Right lobe of liver (tissue), 6 donors: ENCODE measurements at places on chromosomes 3 and 15. TPM values are rescaled to one million over a fixed set of nuclear protein-coding genes. Genes with fewer than 3 reads are reported as not detected.

GRCh38 chr15:93476491-93477177 lies 387.6 kb upstream of the RGMA start:
- no peak for DNase-seq

DNA sequence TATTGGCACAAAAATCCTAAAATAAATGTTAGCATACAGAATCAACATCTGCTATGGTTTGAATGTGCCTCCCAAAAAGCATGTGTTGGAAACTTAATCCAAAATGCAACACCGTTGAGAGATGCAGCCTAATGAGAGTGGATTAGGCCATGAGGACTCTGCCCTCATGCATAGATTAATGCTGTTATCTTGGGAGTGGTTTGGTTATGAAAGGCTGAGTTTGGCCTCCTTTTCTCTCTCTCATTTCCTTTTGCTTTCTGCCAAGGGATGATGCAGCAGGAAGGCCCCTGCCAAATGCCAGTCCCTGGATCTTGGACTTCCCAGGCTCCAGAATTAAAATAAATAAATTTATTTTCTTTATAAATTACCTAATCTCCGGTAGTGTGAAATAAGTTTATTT lies 49.4 kb downstream of the SYNM start:
- peak; percentile 34 for DNase-seq

GRCh38 chr15:34275154-34275553 lies 50.3 kb downstream of the EMC4 start:
- DNase-seq, result no peak

DNA sequence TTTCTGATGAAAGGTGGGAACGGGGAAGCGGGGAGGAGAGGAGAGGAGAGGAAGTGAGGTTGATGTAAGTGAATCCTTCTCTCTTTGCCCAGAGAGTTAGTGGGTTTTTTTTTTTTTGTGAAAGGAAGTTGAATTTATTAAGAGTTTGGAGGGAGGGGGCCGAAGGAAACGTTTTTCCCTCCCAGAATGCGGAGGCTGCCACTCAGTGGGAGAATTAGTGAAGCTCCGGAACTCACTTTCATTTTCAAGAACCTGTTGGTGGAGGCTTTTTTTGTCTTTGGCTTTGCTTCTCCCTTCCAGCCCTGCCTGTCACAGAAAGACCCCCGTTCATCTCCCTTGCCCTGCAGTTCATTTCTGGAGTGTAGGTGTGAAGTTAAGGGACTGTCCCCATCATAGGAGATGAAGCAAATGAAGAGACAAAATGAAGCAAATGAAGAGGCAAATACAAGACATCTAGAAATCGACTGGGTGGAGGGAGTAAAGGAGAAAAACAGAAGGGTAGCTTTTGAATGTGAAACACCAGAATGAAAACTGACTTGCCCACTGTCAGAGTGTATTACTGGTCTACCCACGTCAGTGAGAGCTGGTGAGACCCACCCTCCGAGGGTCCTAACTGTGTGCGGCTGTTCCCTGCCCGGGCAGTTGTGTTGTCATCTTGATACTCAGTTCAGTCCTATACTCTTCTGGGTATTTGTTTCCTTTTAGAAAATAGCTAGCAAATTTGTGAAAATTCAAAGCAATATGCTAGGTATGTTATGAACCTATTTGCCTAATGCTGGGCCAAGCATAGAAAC lies 91.5 kb downstream of the ITPR1 start:
- no peak for DNase-seq

Gene IQGAP1
- 25.1 TPM for total RNA-seq

DNA sequence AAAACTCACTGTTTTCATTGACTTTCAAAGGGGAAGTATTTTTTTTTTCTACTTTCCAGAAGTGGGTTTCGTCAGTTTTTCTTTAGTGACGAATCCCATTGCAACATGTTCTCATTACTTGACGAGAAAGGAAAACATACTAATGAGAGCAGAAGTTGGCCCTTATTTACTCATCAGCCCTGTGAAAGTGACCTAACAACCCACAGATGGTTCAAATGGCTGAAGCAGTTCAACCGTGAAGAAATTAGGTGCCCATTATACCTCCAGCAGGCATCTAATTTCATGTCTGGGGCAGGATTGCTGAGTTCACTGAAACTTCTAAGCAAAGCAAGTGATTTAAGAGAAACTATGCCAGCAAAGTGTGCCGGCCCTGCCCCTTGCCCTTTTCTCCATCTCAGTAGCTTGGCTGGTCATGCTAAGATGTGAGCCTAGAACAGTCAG lies 9.0 kb downstream of the AQP9 start:
- DNase-seq, result no peak

- no peak for DNase-seq
These were observed 178.8 kb downstream of the NSMCE3 start for GRCh38 chr15:29090617-29091466.

DNA sequence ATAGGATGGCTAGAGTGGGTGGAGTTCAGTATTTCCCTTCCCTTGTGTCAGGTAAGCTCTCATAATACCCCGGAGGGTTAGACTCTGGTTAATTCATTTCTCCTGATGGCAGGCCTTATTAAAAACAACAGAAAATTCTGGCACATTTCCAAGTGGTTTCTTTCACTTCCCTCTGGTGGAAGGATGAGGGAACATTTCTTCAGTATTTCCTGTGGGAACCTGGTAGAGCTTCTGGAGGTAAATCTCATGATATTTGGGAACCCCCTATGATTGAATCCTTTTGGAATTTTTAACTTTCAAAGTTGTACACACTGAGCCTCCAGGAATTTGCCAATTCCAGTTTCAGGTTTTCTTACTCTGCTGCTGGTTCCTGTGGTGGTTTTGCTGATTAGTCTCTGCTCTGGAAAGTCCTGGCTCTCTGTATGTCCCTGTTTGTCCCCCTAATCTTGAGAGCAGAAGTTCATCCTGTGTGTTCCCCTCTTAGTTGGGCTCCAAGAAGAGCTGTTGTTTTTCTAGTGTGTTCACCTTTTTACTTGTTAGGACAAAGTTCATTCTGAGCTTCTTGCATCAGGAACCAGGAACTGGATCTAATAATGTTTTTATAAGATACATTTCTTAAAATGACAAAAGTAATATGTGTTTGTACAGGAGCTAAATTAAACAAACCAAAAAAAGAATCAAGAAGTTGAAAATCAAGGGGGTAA lies 12.1 kb downstream of the CHRNA7 start:
- DNase-seq, result no peak

DNA sequence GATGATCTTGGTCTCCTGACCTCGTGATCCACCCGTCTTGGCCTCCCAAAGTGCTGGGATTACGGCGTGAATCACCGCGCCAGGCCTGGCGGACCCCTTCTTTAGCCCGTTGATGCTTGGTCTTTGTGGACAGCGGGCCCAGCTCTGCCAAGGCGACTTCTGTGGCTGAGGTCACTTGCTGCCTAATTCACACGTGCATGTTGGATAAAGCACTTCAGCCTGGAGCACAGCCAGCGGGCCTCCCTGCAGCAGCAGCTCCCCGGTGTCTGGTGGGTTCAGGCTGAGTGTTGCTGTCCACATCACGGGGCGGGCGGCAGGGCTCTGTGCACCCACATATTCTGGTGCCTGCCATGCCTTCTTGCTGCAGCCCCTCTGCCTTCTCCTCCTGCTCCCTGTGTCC lies 88.4 kb downstream of the DGKG start:
- no peak for DNase-seq

DNA sequence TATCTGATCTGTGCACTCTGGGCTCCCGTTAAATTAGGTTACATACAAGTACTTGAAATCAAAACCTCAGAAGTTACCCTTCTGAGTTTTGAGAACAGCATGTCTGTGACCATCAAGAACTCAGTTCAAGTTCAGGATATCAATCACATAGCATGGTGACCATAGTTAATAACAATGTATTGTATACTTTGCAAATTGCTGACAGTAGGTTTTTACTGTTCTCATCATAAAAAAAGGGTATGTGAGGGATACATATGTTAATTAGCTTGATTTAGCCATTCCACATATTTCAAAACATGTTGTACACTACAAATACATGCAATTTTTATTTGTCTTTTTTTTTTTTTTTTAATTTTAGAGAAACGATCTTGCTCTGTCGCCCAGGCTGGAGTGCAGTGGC lies 25.5 kb downstream of the TMEM40 start:
- no peak for DNase-seq

- DNase-seq, result no peak
These were observed 10.5 kb upstream of the CCK start for GRCh38 chr3:42276141-42277132.

GRCh38 chr3:148173851-148174250 lies 523.9 kb upstream of the AGTR1 start:
- DNase-seq, result no peak

DNA sequence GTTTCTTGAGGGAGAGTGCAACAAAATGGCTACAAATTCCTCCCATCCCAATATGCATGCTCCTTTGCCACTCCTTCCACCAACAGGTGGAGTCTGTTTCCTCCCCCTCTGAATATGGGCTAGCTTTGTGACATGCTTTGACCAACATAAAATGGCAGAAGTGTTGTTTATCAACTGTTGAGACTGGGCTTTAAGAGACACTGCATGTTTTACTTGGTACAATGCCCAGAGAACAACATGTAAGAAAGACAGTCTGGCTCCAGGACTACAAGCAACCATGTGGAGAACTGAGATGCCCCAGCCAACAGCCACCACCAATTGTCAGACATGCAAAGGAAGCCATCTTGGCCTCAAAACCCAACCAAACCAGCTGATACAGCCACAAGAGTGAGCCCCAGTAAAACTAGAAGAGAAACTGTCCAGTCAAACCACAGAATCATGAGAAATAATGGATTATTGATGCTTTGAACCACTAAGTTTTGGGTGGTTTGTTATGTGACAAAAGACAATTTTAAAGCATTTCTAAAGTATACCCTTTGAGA lies 40.5 kb downstream of the NUDT16 start:
- DNase-seq, result no peak

Gene SMCO1
- not detected for total RNA-seq

GRCh38 chr3:184339001-184339400 lies 1.6 kb downstream of the FAM131A start:
- DNase-seq, result no peak

DNA sequence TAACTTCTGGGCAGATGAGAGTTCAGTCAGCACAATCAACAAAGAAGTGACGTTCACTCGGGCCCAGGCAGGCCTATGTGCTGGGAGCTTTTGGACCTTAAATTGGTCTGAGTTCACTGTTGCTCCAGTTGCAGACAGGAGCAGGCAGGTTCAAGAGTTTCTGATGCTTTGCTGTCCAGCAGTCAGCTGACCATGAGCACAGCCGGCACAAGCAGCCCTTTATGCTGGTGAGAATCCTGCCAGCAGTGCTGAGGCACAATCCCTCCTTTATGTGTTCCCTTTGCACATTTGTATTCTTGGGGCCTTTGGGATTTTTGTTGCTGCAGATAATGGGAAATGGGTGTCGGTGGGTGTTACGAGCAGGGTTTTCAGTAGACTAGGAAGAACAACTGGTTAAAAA lies 81.2 kb upstream of the GOLGA8J start:
- no peak for DNase-seq

Gene IGSF11
- not detected for total RNA-seq
